Inflammatory macrophage treated with lipopolysaccharide for 1 hour (primary cell): ENCODE measurements at places on chromosomes 5 and 9.

DNA sequence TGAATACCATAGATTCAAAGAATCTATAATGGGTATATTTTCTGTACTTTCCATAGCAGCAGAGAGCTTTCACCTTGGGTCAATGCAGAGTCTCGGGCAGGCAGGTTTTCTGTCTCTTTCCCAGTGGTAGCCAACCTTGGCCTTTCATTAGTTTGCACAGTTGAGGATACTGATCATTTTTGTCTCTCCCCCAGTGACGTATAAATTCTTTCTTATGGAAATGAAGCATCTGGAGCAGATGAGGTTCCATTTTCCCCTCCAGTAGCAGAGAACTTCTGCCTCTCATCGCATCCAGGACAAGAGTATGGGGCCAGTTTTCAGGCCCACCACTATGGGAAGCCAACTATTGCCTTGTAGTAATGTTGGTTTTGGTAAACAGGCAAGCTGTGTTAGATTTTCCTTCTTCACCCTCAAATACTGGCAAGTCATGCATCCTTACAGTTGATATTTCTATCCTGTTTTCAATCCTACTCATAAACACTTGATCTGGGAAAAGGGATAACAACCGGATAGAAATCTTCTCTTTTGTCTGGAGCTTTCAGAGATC lies 845.2 kb upstream of the CDH18 start:
- no peak for DNase-seq

DNA sequence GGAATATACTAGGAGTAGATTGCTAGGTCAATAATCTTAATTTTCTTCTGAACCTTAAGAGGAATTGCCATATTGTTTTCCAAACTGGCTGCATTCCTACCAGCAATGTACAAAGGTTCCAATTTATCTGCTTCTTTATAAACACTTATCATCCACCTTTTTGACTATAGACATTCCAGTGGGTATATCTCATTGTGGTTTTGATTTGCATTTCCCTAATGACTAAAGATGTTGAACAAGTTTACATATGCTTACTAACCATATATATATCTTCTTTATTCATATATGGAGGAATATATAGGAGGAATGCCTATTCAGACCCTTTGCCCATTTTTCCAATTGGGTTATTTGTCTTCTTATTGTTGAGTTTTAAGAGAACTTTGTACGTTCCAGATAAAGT lies 7.6 kb downstream of the DNAJC18 start:
- no peak for DNase-seq

DNA sequence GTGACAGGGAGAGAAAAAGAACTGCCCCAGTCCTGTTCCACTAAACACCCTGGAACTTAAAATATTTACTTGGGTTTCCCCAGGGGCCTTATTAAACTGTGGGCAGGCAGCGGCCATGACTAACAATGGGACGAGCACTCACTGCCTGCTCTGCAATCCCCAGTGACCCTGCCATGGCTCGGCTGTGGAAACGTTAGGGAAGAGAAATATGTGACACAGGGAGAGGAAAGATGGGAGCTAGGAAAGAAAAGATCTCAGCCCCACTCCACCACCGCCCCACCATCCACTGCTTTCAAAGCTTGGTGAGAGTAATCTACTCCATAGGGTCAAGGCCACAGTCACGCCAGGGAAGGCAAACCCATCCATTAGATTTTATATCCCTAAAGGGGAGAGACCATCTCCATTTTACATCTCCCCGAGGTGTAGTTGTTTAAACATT lies 117.6 kb downstream of the EFNA5 start:
- no peak for DNase-seq

GRCh38 chr9:35842795-35843194 lies 13.8 kb downstream of the TMEM8B start:
- peak; percentile 51 for DNase-seq

- peak; percentile 12 for DNase-seq
Measured at GRCh38 chr5:158234323-158235158, 375.6 kb upstream of the CLINT1 start.

DNA sequence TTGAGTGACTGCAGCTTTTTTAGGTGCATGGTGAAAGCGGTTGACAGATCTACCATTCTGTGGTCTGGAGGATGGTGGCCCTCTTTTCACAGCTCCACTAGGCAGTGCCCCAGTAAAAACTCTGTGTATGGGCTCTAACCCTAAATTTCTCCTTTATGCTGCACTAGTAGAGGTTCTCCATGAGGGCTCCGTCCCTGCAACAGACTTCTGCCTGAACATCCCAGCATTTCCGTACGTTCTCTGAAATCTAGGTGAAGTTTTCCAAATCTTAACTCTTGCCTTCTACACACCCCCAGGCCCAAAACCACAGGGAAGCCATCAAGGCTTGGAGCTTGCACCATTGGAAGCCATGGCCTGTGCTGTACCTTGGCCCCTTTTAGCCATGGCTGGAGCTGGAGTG lies 1898.1 kb upstream of the NUDT12 start:
- no peak for DNase-seq

GRCh38 chr9:134896834-134897583 lies 16.4 kb downstream of the FCN2 start:
- DNase-seq = no peak

DNA sequence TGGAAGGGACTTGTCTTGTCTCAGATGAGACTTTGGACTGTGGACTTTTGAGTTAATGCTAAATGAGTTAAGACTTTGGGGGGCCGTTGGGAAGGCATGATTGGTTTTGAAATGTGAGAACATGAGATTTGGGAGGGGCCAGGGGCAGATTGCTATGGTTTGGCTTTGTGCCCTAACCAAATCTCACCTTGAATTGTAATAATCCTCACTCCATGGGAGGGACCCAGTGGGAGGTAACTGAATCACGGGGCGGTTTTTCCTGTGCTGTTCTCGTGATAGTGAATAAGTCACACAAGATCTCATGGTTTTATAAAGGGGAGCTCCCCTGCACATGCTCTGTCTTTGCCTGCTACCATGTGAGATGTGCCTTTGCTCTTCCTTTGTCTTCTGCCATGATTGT lies 72.1 kb downstream of the RAI14 start:
- no peak for DNase-seq

DNA sequence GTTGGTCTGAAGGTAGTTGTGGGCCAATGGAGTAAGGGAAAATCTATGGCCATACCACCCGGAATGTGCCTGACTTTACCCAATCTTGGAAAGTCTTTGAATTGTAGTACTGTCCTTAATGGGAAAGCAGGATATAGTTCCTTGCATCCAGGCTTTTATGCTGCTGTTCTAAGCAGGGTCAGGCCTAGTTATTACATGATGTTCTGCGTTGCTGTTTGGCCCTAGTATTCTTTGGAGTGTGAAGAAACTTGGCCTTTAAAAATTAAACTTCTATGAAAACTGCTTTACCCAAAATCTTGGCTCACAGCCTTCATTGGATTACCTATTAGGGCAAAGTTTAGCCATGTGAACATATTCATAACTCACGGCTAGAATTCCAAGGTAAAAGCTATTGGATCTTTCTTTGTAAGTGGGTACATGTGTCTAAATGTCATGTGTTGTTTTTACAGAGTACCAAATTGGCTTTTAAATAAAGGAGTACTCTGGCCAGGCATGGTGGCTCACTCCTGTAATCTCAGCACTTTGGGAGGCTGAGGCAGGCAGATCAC lies 211.1 kb downstream of the DTWD2 start:
- DNase-seq = no peak

DNA sequence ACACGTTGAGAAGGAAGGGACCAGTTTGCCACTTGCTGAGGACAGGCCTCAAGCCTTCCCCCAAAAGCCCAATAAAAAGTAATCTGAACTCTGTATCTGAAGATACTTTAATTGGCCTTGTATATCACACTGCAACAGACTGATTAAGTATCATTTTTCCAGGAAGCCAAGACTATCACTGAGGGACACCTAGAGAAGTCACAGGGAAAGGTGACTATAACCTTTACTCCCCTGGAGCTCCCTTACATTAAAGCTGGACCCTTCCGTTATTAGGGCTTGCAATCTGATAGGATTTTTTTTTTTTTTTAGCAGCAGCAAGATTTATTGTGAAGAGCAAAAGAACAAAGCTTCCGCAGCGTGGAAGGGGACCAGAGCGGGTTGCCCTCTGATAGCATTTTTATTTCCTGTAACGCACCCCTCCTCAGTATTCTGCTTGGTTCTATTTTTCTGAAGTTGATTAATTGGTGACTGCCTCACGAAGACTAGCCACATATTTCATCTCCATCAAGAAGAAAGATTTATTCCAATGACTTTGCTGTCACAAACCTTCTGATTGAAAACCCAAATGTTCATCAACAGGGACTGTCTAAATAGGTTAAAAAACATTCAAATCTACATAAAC lies 2.7 kb downstream of the CDC14B start:
- DNase-seq = no peak

- DNase-seq = no peak
Measured at GRCh38 chr5:67363180-67363709, 166.6 kb upstream of the CD180 start.

DNA sequence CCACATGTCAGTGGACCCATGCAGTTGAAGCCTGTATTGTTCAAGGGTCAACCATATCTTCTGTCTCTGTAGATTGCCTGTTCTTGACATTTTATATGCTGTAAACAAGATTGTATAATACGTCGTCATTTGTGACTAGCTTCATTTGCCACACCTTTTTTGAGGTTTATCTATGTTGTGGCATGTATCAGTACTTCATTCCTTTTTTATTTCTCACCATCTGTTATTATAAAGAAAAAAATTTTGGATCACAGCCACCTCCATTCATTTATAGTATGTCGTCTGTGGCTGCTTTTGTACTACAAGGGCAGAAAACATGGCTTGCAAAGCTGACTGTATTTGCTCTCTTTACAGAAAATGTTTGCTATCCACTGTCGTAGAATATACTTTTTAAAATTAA lies 72.4 kb downstream of the TEK start:
- no peak for DNase-seq

DNA sequence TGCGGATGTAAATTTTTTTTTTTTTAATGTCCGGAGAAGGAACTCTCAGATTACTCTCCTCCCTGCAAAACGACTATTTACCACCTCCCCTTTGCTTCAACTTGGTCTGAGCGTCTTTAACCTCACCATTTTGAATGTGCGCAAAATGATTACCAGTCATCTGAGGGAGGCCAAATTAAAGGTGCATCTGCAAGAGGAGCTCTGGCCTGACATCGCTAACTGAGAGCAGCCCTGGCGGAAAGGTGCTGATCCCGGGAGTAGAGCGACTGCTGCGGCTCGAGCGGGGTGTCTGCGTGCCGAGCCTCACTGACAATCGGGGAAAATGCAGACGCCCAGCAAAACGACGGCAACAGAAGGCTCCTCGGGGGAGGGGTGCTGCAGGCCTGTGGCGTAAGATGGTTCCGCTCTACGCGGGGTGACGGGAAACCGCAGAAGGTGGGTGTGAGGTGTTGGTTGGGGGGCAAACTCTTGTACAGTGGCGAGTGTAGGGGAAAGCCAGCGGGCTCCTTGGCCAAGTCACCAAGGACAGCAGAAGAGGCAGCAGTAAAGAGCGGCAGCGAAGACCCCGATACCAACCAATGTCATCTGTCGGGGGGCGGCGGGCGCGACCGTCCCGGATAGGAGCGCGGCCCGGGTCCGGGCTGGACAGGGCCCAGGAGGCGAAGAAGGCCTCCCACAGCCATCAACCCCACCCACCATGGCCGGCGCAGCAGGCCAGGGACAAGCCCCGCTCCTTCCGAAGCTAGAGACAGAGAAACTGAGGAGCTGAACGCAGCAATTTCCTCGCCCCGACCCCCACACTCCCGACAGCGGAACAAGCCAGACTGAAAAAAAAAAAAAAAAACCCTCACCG lies 557 bp downstream of the PJA2 start:
- DNase-seq = peak; percentile 81

DNA sequence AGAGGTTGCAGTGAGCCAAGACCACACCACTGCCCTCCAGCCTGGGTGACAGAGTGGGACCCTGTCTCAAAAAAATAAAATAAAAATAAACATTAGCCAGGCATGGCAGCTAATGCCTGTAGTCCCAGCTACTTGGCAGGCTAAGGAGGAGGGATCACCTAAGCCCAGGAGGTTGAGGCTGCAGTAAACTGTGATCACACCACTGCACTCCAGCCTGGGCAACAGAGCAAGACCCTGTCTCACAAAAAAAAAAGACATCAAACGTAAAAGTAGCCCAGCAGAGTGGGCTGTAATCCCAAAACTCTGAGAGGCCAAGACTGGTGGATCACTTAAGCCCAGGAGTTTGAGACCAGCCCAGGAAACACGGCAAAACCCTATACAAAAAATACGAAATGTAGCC lies 19.0 kb downstream of the UIMC1 start:
- DNase-seq = no peak

DNA sequence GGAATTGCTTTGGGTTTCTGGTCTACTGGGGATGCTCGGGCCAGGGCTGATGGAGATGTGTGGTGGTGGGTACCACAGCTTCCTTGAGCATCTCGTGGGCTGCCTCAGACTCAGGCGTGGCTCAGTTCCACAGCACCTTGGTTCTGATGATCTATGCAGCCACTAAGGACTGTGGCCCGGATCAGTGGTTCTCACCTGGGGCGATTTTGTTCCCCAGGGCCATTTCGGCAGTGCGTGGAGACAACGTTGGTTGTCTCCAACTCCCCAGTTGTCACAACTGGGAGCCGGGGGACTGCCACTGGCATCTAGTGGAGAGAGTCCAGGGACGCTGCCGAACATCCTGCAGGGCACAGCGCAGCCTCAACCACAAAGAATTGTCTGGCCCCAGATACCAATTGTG lies 47.7 kb downstream of the FGF18 start:
- DNase-seq = no peak

DNA sequence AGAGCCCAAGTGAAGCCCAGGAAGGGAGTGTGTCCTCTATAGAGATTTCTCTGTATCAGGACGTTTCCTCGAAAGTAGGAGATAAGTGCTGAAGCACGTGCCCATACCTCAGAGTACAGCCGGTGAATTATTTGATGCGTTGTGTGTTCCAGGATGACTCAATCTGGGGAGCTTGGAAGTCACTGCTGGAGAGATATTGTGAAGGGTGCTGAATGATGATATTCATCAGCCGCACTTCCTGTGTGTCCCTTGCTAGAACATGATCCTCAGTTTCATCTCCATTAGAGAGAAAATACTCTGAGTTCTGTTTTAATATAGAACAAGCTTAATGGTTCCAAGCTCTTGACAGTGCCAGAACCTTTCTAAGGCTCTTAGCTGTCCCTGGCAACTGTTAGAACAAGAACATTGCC lies 402.3 kb upstream of the ADAMTSL1 start:
- DNase-seq = no peak
